Osteocyte (in vitro differentiated cells): ENCODE measurements at places on chromosomes 16 and 17. TPM values are rescaled to one million over a fixed set of nuclear protein-coding genes. Genes with fewer than 3 reads are reported as not detected.

LASP1 gene
- total RNA-seq: 402 and 409 TPM in 2 replicates

TEX19 gene
- not detected in 2 replicates for total RNA-seq

BAIAP3 gene
- total RNA-seq: 0.42 and 0.48 TPM in 2 replicates

WNT3 gene
- 2.0 and 2.4 TPM in 2 replicates for total RNA-seq

CCL16 gene
- total RNA-seq: not detected in 2 replicates

GPRC5C gene
- 44.4 and 56.4 TPM in 2 replicates for total RNA-seq

EPOP gene
- 1.0 TPM in 2 replicates for total RNA-seq

COX6A2 gene
- total RNA-seq: not detected in 2 replicates

WFDC1 gene
- total RNA-seq: 0.24 TPM in 2 replicates

PERCC1 gene
- total RNA-seq: not detected in 2 replicates

BOLA2 gene
- 3.9 and 4.3 TPM in 2 replicates for total RNA-seq

GRCh38 chr17:67482764-67483163, 105.7 kb downstream of the PITPNC1 start:
- no peak for DNase-seq
- H3K27ac ChIP-seq: peak overlapping the region; percentile 69
- no peaks in the 10 kb centered on the region for H3K27me3 ChIP-seq
- H3K36me3 ChIP-seq: no peaks in the 10 kb centered on the region

- no peak overlapping the region for H3K27ac ChIP-seq
- no peaks in the 10 kb centered on the region for H3K36me3 ChIP-seq
- no peak overlapping the region for H3K4me3 ChIP-seq
- H3K4me1 ChIP-seq: peaks cover 12% of the 10 kb centered on the region
- H3K27me3 ChIP-seq: peaks cover 23% of the 10 kb centered on the region
These were observed 58.2 kb downstream of the PECAM1 start for GRCh38 chr17:64332502-64332901.

GRCh38 chr17:44077595-44077909, 7.0 kb downstream of the G6PC3 start:
- DNase-seq: no peak
- no peak overlapping the region for H3K27ac ChIP-seq
- H3K4me1 ChIP-seq: peaks cover 6% of the 10 kb centered on the region

- H3K4me1 ChIP-seq: peaks cover 30% of the 10 kb centered on the region
- DNase-seq: no peak
- H3K27me3 ChIP-seq: peaks cover 25% of the 10 kb centered on the region
- no peak overlapping the region for H3K4me3 ChIP-seq
- no peaks in the 10 kb centered on the region for H3K36me3 ChIP-seq
These were observed 222.9 kb upstream of the IRX3 start for GRCh38 chr16:54509456-54509855.

- DNase-seq: no peak
- peak overlapping the region; percentile 95 for H3K27ac ChIP-seq
- H3K27me3 ChIP-seq: no peaks in the 10 kb centered on the region
- peaks cover 46% of the 10 kb centered on the region for H3K4me1 ChIP-seq
- H3K36me3 ChIP-seq: peaks cover 21% of the 10 kb centered on the region
- H3K4me3 ChIP-seq: no peak overlapping the region
These were observed 113.3 kb downstream of the FTO start for GRCh38 chr16:53817117-53817755.

GRCh38 chr16:59168461-59169114, 434.5 kb upstream of the GOT2 start:
- H3K4me1 ChIP-seq: peaks cover 21% of the 10 kb centered on the region
- H3K4me3 ChIP-seq: no peak overlapping the region
- no peak overlapping the region for H3K27ac ChIP-seq
- peaks cover 9% of the 10 kb centered on the region for H3K27me3 ChIP-seq

GRCh38 chr16:70320121-70320520, 21.1 kb downstream of the DDX19B start:
- no peak for DNase-seq
- no peak overlapping the region for H3K4me3 ChIP-seq
- no peaks in the 10 kb centered on the region for H3K4me1 ChIP-seq

DNA sequence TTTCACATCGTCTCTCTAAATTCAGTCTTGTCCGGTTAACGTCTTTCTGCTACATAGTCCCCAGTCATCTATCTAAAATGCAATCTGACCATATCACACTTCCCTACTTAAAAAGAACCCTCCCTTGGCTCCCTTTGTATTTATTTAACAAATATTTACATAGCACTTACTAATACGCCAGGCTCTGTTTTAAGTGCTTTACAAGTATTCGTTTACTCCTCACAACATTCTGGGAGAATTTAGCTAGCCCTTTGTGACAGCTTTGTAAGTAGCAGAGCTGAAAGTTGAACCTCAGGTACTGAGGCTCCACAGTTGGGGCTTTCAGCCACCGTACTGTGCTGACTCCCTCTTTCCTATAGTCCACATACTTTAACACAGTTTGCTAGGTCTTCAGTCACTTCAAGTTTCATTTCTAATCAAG, 9.2 kb downstream of the PAFAH1B1 start:
- peaks cover 46% of the 10 kb centered on the region for H3K4me1 ChIP-seq
- DNase-seq: peak; percentile 25
- peaks cover 9% of the 10 kb centered on the region for H3K36me3 ChIP-seq
- H3K4me3 ChIP-seq: no peak overlapping the region
- H3K27me3 ChIP-seq: no peaks in the 10 kb centered on the region

- H3K4me1 ChIP-seq: peaks cover 1% of the 10 kb centered on the region
- peaks cover 20% of the 10 kb centered on the region for H3K27me3 ChIP-seq
- H3K4me3 ChIP-seq: no peak overlapping the region
- H3K36me3 ChIP-seq: peaks cover 24% of the 10 kb centered on the region
- H3K27ac ChIP-seq: no peak overlapping the region
These were observed 15.0 kb downstream of the TBKBP1 start for GRCh38 chr17:47708864-47709541.

DNA sequence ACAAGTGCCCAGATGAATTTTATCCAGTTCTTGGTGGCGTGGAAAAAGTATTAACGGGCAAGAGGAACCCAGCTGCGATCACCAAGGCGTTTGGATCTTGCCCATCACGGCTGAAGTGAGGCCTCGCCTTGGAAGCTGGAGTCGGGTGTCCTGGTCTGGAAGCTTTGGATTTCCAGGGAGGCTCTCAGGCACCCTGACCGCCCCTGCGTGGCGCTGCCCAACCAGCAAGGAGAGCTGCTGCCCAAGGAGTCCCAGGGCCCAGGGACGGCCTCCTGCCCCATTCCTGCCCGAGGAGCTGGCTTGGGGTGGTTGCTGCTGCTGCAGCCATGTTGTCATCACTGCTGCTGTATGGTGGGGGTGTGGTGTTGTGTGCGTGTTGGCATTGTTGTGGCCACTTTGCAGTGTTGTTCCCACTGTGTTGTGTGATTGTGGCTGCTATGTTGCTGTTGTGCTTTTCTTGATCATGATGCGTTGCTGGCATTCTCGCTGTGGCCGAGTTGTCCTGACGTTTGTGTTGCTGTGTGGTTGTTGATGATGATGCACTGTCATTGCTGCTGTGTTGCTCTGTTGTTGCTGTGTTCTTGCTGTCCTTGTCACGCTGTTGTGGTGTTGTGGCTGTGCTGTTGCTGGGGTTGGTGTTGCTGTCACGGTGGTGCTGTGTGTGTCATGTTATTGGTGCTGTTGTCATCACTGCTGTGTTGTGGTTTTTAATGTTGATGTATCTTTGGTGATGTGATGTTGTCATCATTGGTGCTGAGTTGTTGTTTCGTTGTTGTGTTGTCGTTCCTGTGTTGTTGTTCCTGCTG, 318.8 kb downstream of the C16orf95 start:
- no peak for DNase-seq
- H3K4me1 ChIP-seq: peaks cover 24% of the 10 kb centered on the region
- H3K4me3 ChIP-seq: no peak overlapping the region
- no peaks in the 10 kb centered on the region for H3K27me3 ChIP-seq
- H3K27ac ChIP-seq: no peak overlapping the region
- H3K36me3 ChIP-seq: no peaks in the 10 kb centered on the region

DNA sequence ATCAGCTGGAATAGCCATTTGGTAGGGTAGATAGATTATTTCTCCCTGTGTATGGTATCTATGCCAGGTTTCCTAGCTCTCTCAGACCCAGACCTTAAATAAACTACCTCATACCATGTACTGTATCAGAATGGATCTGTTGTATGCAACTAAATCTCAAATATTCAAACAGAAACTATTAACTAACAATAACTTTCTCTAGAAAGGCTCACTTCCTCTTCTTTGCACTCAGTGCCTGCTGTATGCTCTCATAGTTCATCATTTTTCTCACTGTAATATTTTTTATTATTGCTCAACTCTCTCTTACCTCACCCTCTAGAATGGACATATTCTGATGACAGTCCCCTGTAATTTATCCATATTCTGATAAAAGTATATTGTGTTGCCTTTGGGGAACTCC, 182.4 kb downstream of the TOX3 start:
- no peaks in the 10 kb centered on the region for H3K4me1 ChIP-seq
- H3K36me3 ChIP-seq: no peaks in the 10 kb centered on the region
- H3K4me3 ChIP-seq: no peak overlapping the region
- peaks cover 5% of the 10 kb centered on the region for H3K27me3 ChIP-seq
- no peak for DNase-seq
- no peak overlapping the region for H3K27ac ChIP-seq

DNA sequence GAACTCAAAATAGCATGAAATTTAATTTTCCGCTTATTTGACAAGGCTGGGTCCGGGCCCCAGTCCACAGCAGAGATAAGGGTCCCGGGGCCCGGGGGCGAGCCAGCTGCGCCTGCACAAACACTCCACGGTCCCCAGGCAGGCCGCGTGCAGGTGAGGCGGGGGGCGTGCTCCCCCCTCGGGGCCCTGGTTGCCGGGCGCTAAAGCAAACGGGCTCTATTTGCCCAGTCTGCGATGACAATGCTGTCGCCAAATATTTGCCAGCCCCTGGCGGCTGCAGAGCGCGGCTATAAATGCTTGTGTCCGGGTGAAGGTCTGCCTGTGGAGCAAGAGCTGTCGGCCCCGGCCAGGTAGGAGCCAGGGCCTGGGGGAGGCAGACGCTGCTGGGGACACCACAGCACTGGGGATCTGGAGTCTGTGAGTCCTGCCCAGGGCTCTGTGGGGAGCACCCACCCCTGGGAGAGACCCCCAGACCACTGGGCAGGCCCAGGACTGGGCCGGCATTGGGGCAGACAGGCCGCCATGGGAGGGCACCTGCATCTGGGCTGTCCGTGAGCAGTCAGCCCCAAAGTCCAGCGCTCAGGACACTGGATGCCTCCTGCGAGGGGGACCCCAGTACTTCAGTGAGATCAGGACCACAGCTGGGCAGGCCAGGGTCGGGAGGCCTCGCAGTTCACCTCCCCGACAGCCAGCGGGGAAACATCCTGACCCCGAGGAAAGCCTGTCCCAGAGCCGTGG, at the start of gene PERCC1:
PERCC1 (plus strand) TSS at position 320 of the 738 bp plus-strand sequence. CDS start 1,516 bp downstream, outside the sequence.
- H3K27ac ChIP-seq: no peak within 1 kb of the TSS
- no peak for DNase-seq
- H3K4me3 ChIP-seq: no peak within 1 kb of the TSS
- no peaks in the 10 kb centered on the region for H3K4me1 ChIP-seq
- H3K27me3 ChIP-seq: no peaks in the 10 kb centered on the region

GRCh38 chr17:1090465-1091189, 89.2 kb downstream of the ABR start:
- H3K4me1 ChIP-seq: peaks cover 9% of the 10 kb centered on the region
- H3K27me3 ChIP-seq: no peaks in the 10 kb centered on the region
- DNase-seq: no peak
- H3K36me3 ChIP-seq: peaks cover 22% of the 10 kb centered on the region
- H3K4me3 ChIP-seq: no peak overlapping the region

GRCh38 chr17:41682631-41683030, 6.1 kb upstream of the EIF1 start:
- no peaks in the 10 kb centered on the region for H3K36me3 ChIP-seq
- peaks cover 10% of the 10 kb centered on the region for H3K27me3 ChIP-seq
- no peak overlapping the region for H3K4me3 ChIP-seq

GRCh38 chr17:74449773-74450172, 16.7 kb upstream of the CD300A start:
- peaks cover 5% of the 10 kb centered on the region for H3K36me3 ChIP-seq
- peaks cover 61% of the 10 kb centered on the region for H3K4me1 ChIP-seq
- H3K4me3 ChIP-seq: no peak overlapping the region
- no peaks in the 10 kb centered on the region for H3K27me3 ChIP-seq

- no peaks in the 10 kb centered on the region for H3K36me3 ChIP-seq
- peaks cover 39% of the 10 kb centered on the region for H3K4me1 ChIP-seq
- peaks cover 5% of the 10 kb centered on the region for H3K27me3 ChIP-seq
- peak overlapping the region; percentile 27 for H3K4me3 ChIP-seq
These were observed 28.0 kb upstream of the SNN start for GRCh38 chr16:11639925-11640899.

- no peak for DNase-seq
- no peak overlapping the region for H3K4me3 ChIP-seq
- H3K27me3 ChIP-seq: no peaks in the 10 kb centered on the region
These were observed 106.2 kb downstream of the CDK5R1 start for GRCh38 chr17:32593003-32593402.

DNA sequence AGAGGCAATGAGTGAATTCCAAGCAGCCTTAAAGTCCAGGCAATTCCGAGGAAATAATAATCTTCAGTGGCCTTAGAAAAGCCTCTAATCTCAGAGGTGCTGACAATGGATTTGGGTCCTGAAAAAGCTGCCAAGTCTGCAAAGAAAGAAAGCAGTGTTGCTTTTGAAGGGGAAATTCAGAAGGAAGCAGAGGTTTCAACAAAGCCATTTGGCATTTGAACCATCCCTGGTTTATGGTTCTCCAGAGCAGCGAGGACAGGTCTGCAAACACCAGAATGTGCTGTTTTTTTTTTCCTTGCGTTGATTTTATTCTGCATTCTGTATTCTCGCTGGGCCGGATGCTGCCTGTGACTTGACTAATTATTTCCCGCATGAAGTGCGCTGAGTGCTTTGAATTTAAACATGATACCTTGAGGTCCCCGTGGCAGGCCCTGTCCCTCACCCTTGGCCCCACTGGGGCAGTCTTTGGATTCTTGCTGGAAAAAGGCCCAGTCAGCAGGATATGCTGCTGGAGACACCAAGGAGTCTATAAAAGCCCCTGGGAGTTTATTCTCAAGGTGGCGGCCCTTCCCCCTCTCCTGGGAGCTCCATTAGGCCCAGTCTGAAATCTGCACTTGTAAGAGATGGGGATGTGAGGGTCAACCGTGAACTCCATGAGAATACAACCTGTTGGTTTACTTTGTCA, 338.3 kb downstream of the HAPSTR1 start:
- H3K27me3 ChIP-seq: no peaks in the 10 kb centered on the region
- H3K4me3 ChIP-seq: no peak overlapping the region
- no peaks in the 10 kb centered on the region for H3K36me3 ChIP-seq
- no peaks in the 10 kb centered on the region for H3K4me1 ChIP-seq
- H3K27ac ChIP-seq: no peak overlapping the region
